Neuronal stem cell (in vitro differentiated cells): ENCODE measurements at places on chromosomes 6 and 20.

- DNase-seq, result no peak
- H3K36me3 ChIP-seq, result no peaks in the 10 kb centered on the region
These were observed 251.8 kb upstream of the CITED2 start for GRCh38 chr6:139625998-139626975.

- H3K4me1 ChIP-seq, result no peaks in the 10 kb centered on the region
- peaks cover 17% of the 10 kb centered on the region for H3K27me3 ChIP-seq
- no peak overlapping the region for H3K27ac ChIP-seq
- H3K4me3 ChIP-seq, result no peak overlapping the region
- no peak for DNase-seq
These were observed 110.1 kb upstream of the PTPN1 start for GRCh38 chr20:50399917-50400704.

- no peaks in the 10 kb centered on the region for H3K27me3 ChIP-seq
- DNase-seq, result no peak
- H3K27ac ChIP-seq, result no peak overlapping the region
- H3K4me3 ChIP-seq, result no peak overlapping the region
- H3K4me1 ChIP-seq, result peaks cover 15% of the 10 kb centered on the region
- no peaks in the 10 kb centered on the region for H3K36me3 ChIP-seq
These were observed 97.7 kb downstream of the GRM4 start for GRCh38 chr6:34047913-34048867.

DNA sequence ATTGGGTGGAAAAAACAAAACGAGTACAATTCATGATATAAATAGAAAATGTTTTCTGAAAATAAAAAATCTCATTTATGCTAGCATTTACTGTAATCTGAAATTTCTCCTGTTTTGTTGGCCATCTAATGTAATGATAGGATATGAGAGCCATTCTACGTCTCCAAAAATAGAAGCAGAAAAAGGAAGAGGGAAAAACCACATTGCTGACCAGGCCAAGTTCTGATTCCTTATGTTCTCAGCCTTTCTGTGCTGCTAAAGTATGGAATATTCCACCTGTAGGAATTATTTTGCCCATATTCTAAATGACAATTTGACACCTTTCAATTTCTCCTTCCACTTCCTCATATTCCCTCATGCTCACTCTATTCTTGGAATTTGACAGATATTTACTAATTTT, 110.2 kb downstream of the TBXT start:
- DNase-seq, result no peak
- H3K4me3 ChIP-seq, result no peak overlapping the region
- no peak overlapping the region for H3K27ac ChIP-seq
- H3K36me3 ChIP-seq, result no peaks in the 10 kb centered on the region
- no peaks in the 10 kb centered on the region for H3K4me1 ChIP-seq

GRCh38 chr6:142764311-142764710, 180.7 kb downstream of the HIVEP2 start:
- no peak overlapping the region for H3K27ac ChIP-seq
- peaks cover 13% of the 10 kb centered on the region for H3K4me1 ChIP-seq
- peaks cover 2% of the 10 kb centered on the region for H3K36me3 ChIP-seq
- no peak for DNase-seq

DNA sequence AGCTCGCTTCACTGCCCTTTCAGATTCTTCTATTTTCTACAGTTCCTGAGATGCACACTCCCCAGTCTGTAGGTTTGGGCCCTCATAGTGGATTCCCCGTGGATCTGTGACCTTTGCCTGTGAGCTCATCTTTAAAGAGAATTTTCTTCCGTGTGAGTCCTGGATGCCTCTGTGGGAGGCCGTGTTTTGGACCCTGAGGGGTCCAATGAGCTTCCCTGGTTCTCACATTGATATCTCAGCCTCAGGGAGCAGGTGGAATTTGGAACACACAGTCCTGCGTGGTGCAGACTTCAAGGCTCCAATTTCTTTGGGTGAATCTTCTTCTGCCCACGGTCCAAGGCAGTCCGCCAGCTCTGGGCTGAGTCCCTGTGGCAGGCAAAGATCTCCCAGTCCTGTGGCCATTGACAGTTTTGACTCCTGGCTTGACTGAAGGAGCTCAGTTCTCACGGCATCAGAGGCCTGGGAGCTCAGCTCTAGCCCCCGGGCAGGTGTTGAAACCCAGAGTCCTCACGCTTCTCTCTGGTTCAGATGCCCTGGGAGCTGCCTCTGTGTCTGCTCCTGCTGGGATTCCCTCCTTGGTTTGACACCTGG, 61.0 kb downstream of the PSMG4 start:
- H3K36me3 ChIP-seq, result no peaks in the 10 kb centered on the region
- H3K4me3 ChIP-seq, result no peak overlapping the region
- peaks cover 9% of the 10 kb centered on the region for H3K4me1 ChIP-seq

GRCh38 chr6:147849401-147850330, 341.2 kb downstream of the SAMD5 start:
- no peaks in the 10 kb centered on the region for H3K4me1 ChIP-seq
- no peak for DNase-seq
- no peak overlapping the region for H3K4me3 ChIP-seq

DNA sequence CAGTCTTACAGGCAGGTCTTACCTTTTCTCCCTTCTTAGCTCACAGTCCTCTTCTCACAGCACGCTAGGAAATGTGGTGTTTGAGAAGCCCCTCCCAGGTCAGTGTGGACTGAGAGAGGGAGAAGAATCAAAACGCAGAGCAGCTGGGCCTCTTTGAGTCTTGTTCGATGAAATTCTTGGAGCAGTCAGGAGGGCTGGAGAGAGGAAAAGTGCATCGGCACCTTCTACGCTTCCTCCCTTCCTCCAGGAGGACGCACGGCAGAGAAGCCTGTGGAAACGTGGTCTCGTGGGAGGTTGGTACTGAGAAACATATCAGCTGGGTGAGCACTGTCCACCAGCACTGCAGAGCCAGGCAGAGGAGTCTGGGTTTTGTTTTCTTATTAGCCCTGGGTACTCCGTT, 52.7 kb downstream of the TXLNB start:
- H3K4me1 ChIP-seq, result peaks cover 5% of the 10 kb centered on the region
- H3K27me3 ChIP-seq, result no peaks in the 10 kb centered on the region
- no peak overlapping the region for H3K27ac ChIP-seq
- no peak overlapping the region for H3K4me3 ChIP-seq
- no peaks in the 10 kb centered on the region for H3K36me3 ChIP-seq

DNA sequence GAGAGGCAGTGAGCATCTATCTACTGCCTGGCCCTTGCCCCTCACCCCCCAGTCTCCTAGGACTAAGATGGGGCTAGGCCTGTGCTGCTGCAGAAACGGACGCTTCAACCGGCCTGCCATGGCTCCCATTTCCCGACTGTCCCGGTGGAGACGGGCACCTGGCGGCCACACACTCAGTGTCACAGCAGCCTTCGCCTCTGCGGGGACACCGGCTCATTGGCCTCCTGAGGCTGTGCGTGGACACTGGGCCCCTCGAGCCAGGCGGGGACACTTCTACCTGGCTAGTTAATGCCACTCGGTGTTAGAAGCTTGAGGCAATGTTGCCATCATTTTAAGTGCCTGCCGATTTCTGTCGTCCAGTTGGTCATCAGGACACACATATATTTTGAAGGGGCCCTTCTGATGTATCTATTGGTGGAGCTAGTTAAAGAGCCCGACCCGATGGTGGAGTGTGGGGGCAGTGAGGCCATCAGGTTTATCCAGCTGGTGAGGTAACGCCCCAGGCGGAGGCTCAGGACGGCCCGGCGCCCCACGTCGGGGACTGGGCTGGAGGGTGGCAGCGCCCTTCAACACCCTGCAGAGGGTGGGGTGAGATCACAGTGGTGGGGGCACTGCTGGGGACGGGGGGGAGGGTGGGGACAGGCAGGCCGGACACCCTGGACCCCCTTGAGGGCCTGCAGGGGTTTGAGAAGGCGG, 58.9 kb upstream of the GATA5 start:
- no peak overlapping the region for H3K27ac ChIP-seq
- peaks cover 5% of the 10 kb centered on the region for H3K4me1 ChIP-seq
- H3K4me3 ChIP-seq, result no peak overlapping the region
- no peaks in the 10 kb centered on the region for H3K27me3 ChIP-seq
- no peak for DNase-seq
- no peaks in the 10 kb centered on the region for H3K36me3 ChIP-seq

- no peaks in the 10 kb centered on the region for H3K4me1 ChIP-seq
- DNase-seq, result no peak
- H3K27me3 ChIP-seq, result no peaks in the 10 kb centered on the region
- H3K4me3 ChIP-seq, result no peak overlapping the region
These were observed 18.3 kb downstream of the PDE10A start for GRCh38 chr6:165644586-165645266.

GRCh38 chr20:34628026-34628425, 48.9 kb downstream of the PIGU start:
- peaks cover 12% of the 10 kb centered on the region for H3K4me1 ChIP-seq
- H3K27me3 ChIP-seq, result no peaks in the 10 kb centered on the region
- H3K27ac ChIP-seq, result no peak overlapping the region
- peaks cover 6% of the 10 kb centered on the region for H3K36me3 ChIP-seq

GRCh38 chr6:128492386-128492785, 28.0 kb downstream of the PTPRK start:
- no peak for DNase-seq
- no peak overlapping the region for H3K4me3 ChIP-seq
- peaks cover 8% of the 10 kb centered on the region for H3K36me3 ChIP-seq
- peaks cover 14% of the 10 kb centered on the region for H3K4me1 ChIP-seq
- H3K27ac ChIP-seq, result no peak overlapping the region

- H3K27ac ChIP-seq, result no peak overlapping the region
- H3K27me3 ChIP-seq, result no peaks in the 10 kb centered on the region
- DNase-seq, result no peak
- no peaks in the 10 kb centered on the region for H3K4me1 ChIP-seq
- no peaks in the 10 kb centered on the region for H3K36me3 ChIP-seq
These were observed 67.2 kb downstream of the TRIM27 start for GRCh38 chr6:28856620-28857005.

GRCh38 chr6:26012061-26012460, 49.5 kb downstream of the TRIM38 start:
- H3K4me3 ChIP-seq, result no peak overlapping the region
- no peaks in the 10 kb centered on the region for H3K36me3 ChIP-seq
- DNase-seq, result no peak

DNA sequence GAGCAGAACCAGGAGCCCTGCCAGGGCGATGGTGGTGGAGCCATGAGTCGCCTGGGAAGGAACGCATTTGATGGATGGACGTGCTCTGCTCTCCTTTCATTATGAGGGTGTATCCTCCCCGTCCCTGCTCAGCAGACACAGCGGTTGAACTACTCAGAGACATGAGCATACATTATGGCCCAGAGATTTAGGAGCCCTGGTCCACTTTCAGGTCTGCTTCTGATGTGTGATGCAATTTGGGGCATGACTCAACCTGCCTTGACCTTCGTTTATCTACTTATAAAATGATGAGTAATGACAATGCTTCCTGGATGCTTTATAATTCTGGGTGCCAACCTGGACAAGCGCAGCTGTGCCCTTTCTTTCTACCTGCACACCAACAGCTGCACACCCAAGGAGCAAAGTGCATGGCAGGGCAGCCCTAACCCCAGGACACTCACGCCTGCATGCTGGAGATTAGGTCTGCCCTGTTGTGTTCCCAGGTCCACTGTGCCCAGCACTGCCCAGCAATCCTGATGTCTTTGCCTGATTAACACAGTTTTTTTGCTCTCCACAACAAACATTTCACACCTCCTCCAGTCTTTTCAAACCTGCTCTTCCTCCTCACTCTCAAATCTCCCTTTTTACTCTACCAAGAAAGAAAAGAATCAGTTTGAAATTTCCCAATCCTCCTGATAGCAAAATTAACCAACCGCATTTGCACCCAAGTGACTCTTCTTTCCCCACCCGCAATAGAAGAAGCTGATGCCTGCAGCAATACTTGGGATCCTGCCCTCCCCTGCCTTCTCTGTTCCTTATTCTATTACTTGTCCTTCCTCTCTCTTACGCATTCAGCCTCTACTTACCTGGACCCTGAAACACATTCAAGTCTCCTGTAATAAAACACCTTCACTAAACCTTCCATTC, 81.2 kb downstream of the EZR start:
- no peak for DNase-seq
- H3K4me1 ChIP-seq, result no peaks in the 10 kb centered on the region
- H3K36me3 ChIP-seq, result no peaks in the 10 kb centered on the region
- H3K4me3 ChIP-seq, result no peak overlapping the region

DNA sequence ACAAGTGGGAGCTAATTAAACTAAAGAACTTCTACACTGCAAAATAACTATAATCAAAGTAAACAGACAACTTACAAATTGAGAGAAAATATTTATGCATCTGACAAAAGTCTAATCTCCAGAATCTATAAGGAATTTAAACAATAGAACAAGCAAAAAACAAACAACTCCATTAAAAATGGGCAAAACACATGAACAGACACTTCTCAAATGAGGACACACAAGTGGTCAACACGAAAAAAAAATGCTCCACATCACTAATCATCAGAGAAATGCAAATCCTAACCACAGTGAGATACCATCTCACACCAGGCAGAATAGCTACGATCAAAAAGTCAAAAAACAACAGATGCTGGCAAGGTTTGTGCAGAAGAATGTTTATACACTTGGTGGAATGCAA, 36.2 kb downstream of the STMND1 start:
- H3K36me3 ChIP-seq, result no peaks in the 10 kb centered on the region
- H3K27ac ChIP-seq, result no peak overlapping the region
- DNase-seq, result no peak
- no peak overlapping the region for H3K4me3 ChIP-seq

GRCh38 chr6:41707565-41708200, 27.7 kb downstream of the TFEB start:
- DNase-seq, result no peak
- H3K27ac ChIP-seq, result no peak overlapping the region
- H3K27me3 ChIP-seq, result peaks cover 53% of the 10 kb centered on the region
- no peak overlapping the region for H3K4me3 ChIP-seq
- H3K36me3 ChIP-seq, result no peaks in the 10 kb centered on the region

- H3K27me3 ChIP-seq, result no peaks in the 10 kb centered on the region
- no peak for DNase-seq
- H3K27ac ChIP-seq, result no peak overlapping the region
These were observed 80.2 kb upstream of the ASF1A start for GRCh38 chr6:118813775-118814174.

DNA sequence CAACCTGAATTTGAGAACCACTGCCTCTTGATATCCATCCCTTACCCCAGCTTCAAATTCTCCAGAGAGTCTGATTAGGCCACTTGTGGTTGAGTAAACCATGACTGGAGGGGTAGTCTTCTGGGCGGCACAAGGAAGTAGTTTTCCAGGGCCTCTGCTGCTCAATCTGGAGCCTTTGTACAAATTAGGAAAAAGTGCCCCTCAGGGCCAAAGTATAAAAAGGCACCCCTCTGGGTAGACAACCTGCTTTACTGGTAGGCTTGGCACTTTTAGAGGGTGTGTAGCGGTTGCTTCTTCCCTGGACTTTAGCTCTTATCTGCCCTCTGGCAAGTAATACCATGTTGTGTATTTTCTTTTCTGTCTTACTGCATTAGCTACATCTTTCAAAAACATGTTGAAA, 32.9 kb upstream of the RPL7L1 start:
- no peak overlapping the region for H3K27ac ChIP-seq
- peaks cover 3% of the 10 kb centered on the region for H3K4me1 ChIP-seq
- H3K4me3 ChIP-seq, result no peak overlapping the region
- H3K27me3 ChIP-seq, result no peaks in the 10 kb centered on the region

DNA sequence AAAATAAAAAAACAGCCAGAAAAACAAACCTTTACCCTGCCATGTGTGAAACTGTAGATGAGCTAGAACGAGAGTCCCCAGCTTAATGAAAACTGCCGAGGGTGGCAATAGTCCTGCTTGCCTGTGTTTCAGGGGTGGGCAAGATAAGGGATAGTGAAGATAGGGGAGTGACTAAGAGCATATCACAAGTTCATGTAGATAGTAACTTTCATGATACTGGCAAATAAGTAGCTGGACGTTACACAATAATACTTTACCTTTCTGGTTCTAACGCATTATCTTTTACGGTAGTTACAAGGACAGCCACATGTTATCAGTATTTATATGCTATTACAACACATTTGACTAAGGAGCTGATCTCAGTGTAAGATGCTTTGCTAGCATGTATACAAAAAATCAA, 9.3 kb upstream of the FBXO9 start:
- no peak overlapping the region for H3K27ac ChIP-seq
- H3K4me3 ChIP-seq, result no peak overlapping the region
- no peaks in the 10 kb centered on the region for H3K36me3 ChIP-seq
- DNase-seq, result no peak
- H3K4me1 ChIP-seq, result peaks cover 15% of the 10 kb centered on the region
